SK-N-SH (cell line): ENCODE measurements at places on chromosomes 7 and 10. TPM values are rescaled to one million over a fixed set of nuclear protein-coding genes. Genes with fewer than 3 reads are reported as not detected.

- H3K4me3 ChIP-seq = no peak overlapping the region
- no peak for DNase-seq
- H3K27ac ChIP-seq = no peak overlapping the region
- no peaks in the 10 kb centered on the region for H3K27me3 ChIP-seq
- H3K4me1 ChIP-seq = no peaks in the 10 kb centered on the region
Observed at GRCh38 chr10:44306147-44306710, 78.7 kb downstream of the CXCL12 start.

GRCh38 chr7:123148813-123149212 is 51.0 kb downstream of the SLC13A1 start:
- H3K36me3 ChIP-seq = no peaks in the 10 kb centered on the region
- H3K4me1 ChIP-seq = no peaks in the 10 kb centered on the region
- no peak for DNase-seq

DNA sequence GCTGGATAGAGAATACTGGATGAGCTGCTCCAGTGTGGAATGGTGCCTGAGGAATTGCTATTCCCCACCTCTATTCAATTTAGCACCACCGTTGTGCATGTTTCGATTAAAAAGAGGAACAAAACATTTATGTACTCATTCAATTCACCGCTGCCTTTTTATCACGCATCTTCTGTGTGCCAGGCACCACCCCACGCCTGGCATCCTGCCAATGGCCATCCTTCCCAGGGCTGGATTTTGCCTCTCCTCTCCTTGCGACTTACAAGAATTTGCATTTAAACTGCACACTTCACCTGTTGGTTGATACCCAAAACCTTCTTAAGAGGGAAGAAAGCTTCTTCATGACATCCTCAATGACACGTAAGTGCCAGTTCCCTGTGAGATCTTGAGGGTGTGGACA is 110.2 kb upstream of the DPP6 start:
- H3K27me3 ChIP-seq = no peaks in the 10 kb centered on the region
- no peaks in the 10 kb centered on the region for H3K36me3 ChIP-seq
- peaks cover 36% of the 10 kb centered on the region for H3K4me1 ChIP-seq
- no peak for DNase-seq
- no peak overlapping the region for H3K27ac ChIP-seq
- no peak overlapping the region for H3K4me3 ChIP-seq

ZSCAN25 gene
- polyA plus RNA-seq = 14.9 and 18.7 TPM in 2 replicates

ANKRD22 gene
- polyA plus RNA-seq = 0.15 TPM in 2 replicates
